ENCODE measurements at places on chromosomes 16 and 17. TPM values are rescaled to one million over a fixed set of nuclear protein-coding genes. Genes with fewer than 3 reads are reported as not detected.

- DNase-seq: no peak
Observed at GRCh38 chr17:1707107-1707506, 3.1 kb downstream of the TLCD2 start.

GRCh38 chr17:20032636-20033035 is 23.5 kb downstream of the SPECC1 start:
- DNase-seq: no peak

GRCh38 chr16:56252835-56253234 is 61.5 kb downstream of the GNAO1 start:
- DNase-seq: no peak

The GPRC5C gene
- total RNA-seq: 58.2 TPM

Measured in lower lobe of right lung (tissue), 2 donors.